ENCODE measurements at places on chromosomes 16 and 17.
A peak's percentile ranks its signal among the peaks of the same experiment; 100 is the strongest.

DNA sequence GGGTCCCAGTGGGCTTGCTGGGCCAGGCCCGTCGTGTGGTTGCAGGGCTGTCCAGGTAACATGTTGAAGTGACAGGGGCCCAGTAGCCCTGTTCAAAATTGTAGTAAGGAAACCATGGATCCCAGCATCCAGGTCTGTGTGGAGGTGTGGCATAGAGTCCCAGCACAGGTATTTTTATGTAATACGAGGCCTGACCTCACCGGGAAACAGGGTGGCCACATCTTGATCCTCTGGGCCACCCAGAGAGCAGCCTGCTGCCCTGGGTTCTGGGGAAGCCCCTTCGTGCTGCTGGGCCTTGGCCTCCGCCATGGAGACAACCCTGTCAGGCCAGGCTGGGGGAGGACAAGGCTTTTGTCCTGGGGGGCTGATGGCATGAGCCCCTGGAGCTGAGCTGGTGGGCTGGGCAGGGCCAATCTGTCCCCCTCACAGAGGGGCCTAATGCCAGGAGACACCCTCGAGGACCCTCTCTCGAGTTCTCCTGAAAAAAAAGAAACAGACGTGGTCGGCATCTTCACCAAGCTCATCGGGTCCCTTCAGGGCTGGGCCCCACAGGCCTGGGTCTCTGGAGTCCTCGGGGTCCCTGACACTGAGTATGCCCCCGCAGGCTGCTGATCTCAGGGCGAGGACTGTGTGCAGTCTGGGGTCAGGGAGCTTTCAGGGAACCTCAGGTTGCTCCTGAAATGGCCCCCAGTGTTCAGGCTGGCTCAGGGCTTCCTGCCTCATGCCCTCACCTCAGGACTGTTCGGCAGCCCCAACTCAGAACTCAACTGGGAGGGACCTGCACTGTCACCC, 47.8 kb downstream of the TNFRSF13B start:
- DNase-seq: no peak

DNA sequence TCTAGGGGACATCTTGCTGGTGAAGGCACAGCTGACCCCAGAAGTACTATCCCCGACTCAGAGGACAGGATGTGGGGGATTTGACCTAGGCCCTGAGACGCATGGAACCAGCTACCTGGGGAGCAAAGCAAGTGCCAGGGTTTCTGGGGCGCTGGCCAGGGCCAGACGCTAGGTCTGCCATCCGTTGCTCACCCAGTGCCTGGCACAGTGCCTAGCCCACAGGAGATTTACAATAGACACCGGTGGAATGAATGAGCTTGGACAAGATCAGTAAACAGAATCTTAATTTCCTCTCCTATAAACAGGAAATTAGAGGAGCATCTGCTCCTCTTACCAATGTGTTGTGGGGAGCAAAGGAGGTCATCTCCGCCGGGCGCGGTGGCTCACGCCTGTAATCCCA, 5.0 kb downstream of the RPRML start:
- no peak for DNase-seq

DNA sequence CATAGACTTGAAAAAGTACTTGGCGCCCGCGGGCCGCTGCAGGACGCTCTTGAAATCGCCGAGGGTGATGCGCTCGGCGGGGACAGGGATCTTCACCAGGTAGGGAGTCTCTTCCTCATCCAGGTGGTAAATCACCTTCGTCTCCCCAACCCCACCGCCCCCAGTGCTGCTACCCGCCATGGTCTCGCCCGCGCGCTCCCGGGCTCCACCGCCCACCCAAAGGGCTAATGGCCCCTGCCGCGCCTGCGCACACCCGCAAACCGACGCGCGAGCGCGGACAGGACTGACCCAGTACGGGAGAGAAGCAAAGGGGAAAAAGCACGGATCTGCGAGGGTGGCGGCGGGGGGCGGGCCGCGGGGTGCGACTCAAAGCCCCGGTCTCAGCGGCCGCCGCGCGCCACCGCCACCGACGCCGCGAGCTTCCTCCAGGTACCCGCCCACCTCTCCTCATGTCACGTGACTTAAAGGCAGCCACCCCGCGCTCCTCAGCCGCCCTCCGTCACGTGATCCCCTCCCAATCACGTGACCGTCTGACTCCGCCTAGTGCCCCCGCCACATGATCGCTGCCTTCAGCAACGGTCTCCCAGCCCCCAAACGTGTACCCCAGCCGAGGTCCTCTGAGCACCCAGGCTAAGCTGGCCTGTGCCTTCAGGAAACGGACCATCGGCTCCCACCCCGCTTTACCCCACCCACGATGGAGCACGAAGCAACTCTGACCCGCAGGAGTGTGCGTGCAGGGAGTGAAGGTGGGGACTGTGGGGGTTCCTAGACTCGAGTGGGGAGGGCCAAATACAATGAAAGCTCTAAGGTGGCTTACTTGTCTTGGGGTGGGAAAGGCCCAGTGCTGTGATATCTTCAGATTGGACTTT, at the start of gene DVL2:
Gene DVL2, minus strand, starts transcription at position 435 of the 869 bp plus-strand sequence. Its CDS starts 255 bp downstream, at position 180.
- peak; percentile 96 for DNase-seq

- DNase-seq: no peak
Measured at GRCh38 chr17:17609121-17609520, 17.6 kb upstream of the PEMT start.

- no peak for DNase-seq
Measured at GRCh38 chr16:87582216-87582965, 19.9 kb upstream of the JPH3 start.

DNA sequence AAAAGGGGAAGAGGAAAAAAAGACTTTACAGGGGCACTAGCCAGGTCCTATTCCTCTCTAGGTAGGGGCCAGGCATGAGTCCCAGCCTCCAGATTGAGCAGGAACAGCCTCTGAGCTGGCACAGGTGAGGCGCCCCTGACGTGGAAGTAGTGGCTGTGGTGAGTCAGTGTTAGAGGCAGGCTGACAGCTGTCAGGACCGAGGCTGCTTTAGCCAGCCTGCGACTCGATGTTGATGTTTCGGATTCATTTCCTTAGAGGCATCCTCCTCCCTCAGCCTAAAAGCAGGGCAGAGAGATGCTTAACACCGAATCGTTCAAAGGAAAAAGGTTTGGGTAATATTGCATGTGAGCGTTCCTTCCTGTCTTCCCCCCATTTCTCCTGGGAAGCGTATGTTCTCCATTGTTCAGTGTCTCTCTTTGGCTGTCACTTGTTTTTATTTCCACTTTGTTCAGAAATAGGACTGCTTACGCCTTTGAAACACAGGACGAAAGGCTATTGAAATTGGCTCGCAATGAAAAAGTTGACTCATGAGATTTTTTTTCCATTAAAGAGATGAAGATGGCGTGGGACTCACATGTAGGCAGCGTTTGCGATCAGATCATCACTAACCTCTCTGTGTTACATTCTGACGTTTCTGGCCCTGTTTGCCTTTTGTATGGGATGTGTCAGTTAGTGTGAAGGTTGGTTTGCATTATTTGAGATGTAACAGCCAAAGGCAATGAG, 1.3 kb downstream of the KIAA0513 start:
- DNase-seq: no peak

DNA sequence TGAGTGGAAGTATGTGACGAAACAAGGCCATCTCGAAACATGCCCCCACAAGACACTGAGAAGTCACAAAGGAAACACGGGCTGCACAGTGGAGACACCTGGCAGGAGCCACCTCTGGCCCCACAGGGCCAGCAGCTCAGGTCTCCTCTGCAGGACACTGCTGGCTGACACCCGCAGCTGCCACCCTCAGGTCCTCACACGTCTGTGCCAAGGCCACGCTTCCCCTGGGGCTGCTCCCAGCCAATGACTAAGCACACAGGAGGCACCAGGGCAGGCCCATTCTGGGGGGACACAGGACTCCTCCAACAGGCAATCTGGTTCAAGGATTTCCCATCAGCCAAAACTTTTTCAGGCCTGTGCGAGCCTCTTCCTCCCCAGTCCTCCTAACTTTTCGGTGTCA, 36.4 kb downstream of the MBTPS1 start:
- DNase-seq: no peak

GRCh38 chr16:31331807-31332301, 23.1 kb upstream of the ITGAX start:
- no peak for DNase-seq

GRCh38 chr17:4950075-4950745, 709 bp upstream of the ENO3 start:
- DNase-seq: no peak

DNA sequence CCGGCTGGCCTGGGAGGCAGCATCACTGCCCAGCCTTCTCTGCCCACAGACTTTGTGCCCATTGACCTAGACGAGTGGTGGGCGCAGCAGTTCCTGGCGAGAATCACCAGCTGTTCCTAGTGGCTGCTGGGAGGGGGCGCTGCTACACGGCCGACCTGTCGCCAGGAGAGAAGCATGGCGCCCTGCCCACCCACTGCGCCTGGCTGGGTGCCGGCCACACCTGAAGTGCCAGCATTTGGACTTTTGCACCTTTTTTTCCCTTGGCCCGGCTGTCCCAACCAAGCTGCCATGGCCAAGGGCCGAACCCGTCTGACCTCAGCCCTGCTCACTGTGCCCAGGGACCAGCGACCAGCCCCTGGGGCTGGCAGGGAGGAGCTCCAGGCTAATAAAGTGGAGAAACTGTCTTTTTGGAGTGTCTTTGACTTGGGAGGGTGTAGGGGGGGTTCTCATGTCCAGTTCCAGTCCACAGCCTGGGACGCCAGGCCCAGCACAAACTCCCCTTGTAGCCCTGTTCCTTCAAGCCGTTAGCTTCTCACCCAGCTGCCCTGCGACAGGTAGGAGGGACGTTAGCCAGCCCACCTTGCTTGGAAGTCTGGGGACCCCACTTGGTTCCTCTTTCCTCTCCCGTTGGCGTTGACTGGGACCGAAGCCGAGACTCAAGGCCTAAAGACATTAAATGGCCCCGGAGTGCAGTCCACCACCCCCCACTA, 939 bp upstream of the WDR90 start:
- DNase-seq: no peak

- DNase-seq: no peak
Measured at GRCh38 chr17:56577843-56578204, 15.7 kb upstream of the NOG start.

DNA sequence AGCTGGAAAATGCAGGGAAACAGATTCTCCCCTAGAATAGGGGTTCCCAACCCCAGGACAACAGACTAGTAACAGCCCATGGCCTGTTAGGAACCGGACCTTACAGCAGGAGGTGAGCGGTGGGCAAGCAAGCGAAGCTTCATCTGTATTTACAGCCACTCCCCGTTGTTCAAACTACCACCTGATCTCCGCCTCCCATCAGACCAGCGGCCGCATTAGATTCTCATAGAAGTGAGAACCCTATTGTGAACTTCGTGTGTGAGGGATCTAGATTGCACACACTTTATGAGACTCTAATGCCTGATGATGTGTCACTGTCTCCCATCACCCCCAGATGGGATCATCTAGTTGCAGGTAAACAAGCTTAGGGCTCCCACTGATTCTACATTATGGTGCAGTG, 3.5 kb downstream of the CD300LB start:
- peak; percentile 15 for DNase-seq

DNA sequence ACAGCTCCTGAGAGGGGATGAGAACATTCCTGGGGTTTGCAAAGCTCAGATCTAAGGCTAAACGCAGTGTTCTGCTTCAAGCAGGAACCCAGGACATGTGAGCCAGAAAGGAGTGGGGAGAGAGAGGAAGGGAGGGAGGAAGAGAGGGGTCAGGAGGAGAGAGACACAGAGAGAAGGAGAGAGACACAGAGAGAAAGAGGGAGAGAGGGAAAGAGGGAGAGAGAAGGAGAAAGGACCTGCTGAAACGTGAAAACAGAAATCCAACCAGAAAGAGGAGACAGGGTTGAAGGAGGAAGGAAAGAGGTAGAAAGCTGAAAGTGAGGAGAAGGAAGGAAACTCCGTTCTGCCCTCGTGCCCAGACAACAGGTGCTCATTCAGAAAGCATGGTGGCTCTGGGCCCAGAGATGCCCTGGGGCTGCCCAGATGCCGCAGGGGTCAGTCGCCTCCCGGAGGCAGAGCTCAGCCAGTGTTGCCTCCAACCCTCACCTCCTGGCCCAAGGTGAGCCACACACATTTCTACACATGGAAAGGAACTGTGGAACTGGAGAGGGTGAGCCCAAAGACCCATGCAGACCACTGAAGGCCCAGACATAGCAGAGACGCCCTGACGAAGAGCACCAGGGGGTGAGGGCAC, 49.0 kb upstream of the ENPP7 start:
- DNase-seq: no peak

DNA sequence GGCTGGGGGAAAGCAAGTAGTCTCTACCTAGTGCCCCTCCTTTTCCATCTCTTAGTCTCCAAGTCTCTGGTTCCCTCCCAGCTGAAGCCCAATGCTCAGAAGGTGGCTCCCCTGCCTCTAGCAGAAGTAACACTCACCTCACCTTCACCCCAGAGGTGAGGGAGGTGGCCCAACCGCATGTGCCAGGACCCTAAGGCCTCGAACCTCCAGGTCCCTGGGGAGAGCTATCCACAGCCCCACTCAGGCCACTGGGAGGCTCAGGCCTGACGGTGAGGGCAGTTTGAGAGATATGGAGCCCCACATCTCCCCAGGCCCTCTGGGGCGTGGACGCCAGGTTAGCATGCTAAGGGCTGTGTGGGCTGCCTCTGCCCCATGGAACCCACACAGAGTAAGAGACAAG, 5.8 kb downstream of the CBLN1 start:
- no peak for DNase-seq

DNA sequence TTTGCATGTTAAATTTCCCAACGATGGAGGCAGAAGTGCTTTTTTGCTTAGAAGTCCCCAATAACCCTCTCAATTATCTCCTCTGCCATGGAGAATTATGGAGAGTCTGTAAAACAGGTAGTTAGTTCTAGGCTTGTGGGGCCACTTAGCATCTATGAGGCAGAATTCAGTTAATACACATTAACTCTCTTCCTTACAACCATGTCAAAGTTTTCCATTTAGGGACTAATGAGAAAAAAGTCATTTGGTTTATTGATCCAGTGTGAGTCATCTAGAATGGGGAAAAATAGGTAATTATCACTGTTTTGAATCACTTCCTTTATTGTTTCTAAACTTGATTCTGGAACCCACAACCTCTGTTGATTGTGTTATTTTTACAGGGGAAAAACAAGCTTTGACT, 229.1 kb upstream of the COX10 start:
- no peak for DNase-seq

DNA sequence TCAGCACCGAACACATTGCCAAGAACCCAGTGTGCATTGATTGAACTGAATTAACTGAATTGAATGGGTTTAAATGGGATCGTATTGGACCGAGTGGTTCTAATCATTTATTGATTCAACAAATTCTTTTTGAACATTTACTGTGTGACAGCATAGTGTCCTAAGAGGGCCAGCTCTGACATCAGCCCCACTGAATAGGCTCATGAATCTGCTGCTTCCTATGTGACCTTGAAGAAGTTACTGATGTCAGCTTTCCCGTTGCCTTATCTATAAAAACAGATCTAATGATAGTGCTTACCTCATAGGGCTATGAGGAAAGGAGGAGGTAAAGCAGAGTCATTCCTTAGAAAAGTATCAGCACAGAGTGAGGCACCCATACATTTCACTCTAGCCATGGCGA, 226.3 kb downstream of the CBLN1 start:
- DNase-seq: no peak

GRCh38 chr17:43732958-43733357, 25.6 kb downstream of the SOST start:
- no peak for DNase-seq

- no peak for DNase-seq
Measured at GRCh38 chr17:901191-901950, 78.2 kb downstream of the NXN start.

Measured in type B pancreatic cell (in vitro differentiated cells).